Activated B cell treated with CpG ODN at 0.5 μM for 24 hours (primary cell): ENCODE measurements at places on chromosomes 7 and 10.

- DNase-seq = no peak
Measured at GRCh38 chr10:43064331-43065075, 12.4 kb upstream of the RET start.

DNA sequence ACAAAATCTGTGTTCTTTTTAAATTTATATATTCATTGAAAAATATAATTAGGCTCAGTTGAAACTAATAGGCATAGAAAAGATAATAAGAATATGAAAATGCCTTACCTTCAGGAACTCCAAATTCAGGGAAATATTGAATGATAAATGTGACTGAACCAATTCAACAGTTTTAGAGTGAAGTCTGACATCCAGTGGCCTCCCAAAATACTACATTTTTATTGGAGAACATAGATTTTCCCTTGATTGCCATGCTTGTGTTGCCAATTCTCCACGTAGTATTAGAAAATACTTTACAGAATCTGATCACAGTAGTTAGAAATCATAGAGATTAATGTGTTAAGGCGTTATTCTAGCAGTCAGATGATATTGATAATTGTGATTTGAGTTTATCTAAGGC is 1246.7 kb downstream of the GATA3 start:
- DNase-seq = no peak

DNA sequence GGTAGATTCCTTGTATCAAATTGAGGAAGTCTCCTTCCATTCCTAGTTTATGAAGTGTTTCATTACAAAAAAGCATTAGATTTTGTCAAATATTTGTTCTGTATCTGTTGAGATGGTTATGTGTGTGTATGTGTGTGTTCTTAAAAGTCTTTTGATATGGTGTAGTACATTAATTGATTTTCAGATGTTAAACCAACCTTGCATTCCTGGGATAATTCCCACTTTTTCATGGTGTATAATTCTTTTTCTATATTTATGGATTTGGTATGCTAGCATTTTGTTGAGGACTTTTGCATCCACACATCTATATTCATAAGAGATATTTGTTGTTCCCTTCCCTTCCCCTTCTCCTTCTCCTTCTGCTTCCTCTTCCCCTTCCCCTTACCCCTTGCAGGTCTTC is 8.9 kb upstream of the GIMAP8 start:
- DNase-seq = no peak

- DNase-seq = no peak
Measured at GRCh38 chr10:71725998-71726579, 6.5 kb upstream of the C10orf105 start.

DNA sequence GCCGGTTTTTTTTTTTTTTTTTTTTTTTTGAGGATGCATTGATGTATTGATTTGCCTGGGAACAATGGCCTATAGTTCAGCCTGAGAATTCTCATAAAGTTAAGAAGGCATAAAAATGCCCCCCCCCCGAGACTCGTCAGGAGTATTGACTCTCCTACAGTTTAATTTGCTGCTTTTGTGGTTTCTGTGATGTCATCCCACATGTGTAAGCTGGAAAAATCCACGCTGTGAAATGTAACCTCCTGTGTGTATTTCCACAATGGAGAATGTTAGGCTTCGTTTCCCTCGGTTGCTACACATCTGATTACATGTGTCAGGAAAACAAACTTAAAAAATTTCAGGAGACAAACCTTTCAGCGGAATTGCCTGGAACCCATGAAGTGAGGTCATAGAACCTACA is 117.9 kb downstream of the FANK1 start:
- no peak for DNase-seq

DNA sequence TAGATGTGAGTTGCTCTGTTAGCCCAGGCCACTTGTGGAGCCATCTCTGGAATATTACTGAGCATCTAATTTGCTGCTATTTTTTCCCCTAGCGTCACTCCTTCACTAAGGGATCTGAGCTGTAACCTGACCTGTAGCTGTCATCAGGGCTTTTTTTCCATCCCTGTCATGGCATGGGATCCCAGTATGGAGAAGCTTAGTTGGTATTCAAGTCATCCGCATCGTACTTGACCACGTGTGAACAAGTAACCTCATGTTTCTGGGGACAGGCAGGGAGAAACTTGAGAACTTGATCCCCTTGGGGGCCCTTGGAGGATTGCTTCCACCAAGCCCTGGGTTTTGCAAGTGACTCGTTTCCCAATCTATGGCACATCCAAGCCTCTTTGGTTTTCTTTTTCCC is 474.4 kb upstream of the GALNT17 start:
- DNase-seq = no peak

DNA sequence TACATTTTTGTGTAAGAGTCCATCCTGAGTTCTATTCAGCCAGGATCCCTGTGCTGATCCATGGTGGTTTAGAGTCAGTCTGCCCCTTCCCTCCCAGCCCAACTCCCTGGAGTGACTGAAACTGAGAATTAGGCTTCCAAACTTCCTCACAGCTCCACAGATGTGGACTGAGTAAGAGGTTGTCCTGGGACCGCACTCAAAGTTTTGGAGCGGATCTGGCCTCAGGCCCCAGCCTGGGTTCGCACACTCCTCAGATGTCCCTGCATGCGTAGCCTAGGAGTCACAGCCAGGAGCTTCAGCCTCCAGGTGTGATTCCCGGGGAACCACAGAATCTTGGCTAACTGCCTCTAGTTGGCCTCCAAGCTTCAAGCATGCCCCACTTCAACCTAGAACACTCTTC is 218.1 kb downstream of the C7orf25 start:
- no peak for DNase-seq

DNA sequence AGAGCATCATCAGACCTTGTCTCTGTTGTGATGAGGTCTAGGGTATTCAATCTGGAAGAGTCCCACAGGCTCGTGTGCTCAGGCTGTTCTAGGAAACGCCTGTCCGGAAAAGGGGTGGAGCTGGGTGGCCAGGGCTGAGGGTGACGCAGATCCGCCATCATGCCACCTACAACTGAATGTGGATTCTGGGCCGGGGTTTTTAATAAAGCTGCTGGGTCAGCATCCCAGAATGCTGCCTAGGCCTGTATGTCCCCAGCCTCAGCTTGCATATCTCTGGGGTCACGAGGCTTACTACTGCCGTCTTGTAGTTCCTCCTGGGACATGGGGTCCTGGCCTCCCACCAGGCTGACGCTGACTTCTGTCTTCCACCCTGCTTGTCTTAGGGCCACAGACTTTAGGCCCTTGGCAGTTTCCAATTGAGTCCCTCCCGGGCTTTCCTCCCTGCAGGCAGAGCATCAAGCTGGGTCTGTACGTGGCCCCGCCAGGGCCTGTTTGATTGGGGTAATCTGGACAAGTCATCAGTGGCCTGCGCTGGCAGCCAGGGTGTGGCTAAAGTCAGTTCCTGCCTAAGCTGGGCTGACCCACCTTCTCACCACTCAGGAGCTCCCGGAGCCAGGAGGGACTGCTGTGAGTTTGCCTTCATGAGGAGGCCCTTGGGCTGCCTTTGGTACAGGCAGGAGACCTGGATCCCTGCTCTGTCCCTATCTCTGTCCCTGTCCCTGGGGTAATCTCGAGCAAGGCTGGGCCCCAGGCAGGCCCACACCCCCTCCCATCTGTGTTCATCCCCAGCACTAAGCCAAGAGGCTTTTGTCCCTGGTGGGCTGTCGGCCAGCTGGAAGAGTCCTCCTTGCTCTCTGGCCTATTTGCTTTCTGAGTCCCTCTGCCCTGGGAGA is 79.9 kb downstream of the ZMIZ1 start:
- no peak for DNase-seq

- no peak for DNase-seq
Measured at GRCh38 chr7:106681815-106682495, 21.0 kb upstream of the CCDC71L start.

GRCh38 chr7:553636-554111 is 34.0 kb upstream of the PDGFA start:
- DNase-seq = no peak

- DNase-seq = no peak
Measured at GRCh38 chr10:117492504-117492903, 50.0 kb upstream of the EMX2 start.

DNA sequence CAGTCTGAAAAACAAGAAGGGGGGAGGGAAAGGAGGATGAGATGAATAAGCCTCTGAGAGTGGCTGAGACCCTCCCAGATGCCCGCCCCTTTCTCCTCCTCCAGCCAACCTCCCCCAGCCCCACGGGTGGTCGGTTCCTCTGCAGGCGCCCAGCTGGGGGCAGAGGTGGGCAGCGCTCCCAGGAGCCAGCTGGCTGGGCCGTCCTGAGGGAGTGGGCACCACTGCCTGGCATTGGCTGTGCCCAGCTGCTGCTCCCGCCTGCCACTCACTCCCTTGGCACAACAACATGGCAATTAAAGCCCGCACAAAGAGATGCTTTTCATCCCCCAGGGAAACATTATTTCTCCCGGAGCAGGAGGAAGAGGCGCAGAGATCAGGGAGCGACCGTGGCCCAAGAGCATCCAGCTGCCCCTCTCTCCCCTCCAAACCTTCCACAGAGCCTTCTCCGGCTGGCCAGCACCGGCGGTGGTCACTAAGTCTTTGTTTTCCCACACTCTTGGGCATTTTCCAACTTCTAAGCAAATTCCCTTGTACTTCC is 107.2 kb downstream of the SPDYE5 start:
- no peak for DNase-seq

GRCh38 chr7:988426-988911 is 5.5 kb downstream of the CYP2W1 start:
- DNase-seq = no peak

DNA sequence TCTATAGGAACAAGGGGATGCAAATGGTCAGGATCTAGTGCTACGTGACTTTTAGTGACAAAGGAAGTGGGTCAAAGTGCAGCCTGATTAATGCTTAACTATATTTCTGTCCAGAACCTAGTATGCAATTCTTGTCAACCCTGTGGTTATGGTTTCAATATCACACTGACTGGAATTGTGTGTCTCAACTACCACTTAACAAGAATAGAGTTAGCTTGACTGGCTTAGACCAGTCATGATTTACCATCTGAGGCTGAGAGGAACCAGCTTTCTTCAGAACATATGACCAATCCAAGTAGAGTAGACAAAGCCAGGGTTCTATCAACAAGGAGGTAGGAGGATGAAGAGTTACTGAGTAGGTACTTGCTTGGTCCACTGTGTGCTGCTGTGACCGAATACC is 54.4 kb downstream of the MYPN start:
- no peak for DNase-seq

- no peak for DNase-seq
Measured at GRCh38 chr10:11887381-11888227, 64.4 kb downstream of the PROSER2 start.

DNA sequence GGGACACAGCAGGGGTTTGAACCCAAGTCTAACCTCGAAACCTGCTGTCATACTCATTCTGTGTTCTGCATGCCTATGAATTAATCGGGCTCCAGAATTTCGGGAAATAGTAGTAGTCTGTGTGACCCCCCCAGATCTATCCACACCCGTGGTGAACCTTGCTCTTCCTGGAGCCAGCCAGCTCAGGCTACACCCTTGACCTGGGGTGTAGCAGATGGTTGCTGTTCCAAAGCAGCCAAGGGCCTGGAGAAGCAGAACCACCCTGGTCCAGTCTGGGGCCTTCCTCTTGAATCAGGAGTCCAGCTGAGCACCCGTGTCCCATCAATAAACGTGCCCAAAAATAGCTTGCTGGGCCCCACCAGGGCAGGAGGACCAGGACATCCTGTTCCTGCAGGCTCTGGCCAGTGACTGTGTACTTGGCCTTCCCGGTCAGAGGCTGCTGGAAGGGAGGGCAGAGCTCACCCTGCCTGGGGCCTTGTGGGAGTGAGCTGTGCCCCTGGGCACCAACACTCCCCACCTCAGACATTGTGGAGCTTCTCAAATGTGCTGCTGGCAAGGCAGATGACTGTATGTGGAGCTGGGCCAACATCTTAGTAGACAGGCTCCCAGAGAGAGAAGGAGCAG is 101.2 kb upstream of the ZNF716 start:
- no peak for DNase-seq

DNA sequence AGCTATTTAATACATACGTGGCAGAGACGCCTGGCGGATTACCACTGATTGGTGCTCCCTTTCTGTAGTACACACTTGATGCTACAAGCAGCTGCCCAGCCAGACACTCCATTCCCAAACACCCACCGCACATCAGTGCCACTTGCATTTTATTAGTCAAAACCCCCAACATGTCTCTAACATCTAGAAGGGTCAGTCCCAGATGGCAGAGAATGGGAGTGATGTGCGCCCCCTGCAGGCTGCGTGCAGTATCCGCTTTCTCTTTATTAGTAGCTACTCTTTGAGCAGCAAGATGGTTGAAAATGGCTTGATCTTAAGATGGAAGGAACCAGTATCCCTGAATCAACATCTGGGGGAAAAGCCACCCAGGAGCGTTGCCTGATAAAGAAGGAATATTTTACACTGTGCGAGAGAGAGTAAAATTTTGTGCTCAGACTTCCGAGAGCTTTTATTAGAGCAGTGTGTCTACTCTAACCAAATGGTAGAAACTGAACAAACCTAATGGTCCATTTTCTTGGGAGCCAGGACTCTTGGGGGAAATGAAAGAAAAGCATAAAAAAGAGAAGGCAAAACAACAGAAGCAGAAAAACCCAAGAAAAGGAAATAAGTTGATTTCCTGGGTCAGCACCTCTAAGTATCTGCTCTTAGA is 78.3 kb downstream of the ST8SIA6 start:
- DNase-seq = no peak

DNA sequence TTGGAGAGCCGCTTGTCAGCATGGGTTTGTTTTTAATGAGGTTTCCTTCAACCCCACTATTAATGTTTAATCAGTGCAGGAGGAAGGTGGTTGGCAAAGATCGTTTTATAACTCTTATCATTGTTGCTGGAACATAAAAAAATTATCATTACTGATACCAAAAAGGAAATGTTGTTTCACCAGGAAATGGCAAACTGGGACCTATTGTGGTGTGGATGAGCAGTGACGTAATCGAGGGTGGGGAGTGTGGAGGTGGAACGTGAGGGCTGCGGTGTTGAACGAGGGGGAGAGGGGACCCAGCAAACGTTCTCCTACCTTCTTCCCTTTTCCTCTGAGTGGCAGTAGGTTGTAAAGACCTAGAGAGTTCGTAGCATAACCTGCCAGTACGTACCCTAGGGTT is 71.9 kb upstream of the TOMM7 start:
- no peak for DNase-seq

- DNase-seq = no peak
Measured at GRCh38 chr7:17121671-17122070, 176.8 kb upstream of the AHR start.

DNA sequence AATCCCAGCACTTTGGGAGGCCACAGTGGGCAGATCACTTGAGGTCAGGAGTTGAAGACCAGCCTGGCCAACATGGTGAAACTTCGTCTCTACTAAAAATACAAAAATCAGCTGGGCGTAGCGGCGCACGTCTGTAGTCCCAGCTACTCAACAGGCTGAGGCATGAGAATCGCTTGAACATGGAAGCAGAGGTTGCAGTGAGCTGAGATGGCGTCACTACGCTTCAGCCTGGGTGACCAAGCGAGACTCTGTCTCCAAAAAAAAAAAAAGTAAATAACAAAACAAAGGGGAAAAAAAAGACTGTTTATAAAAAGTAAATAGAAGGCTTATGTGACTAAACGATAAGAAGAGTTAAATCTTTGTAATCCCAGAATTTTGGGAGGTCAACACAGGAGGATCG is 15.0 kb upstream of the DNMBP start:
- DNase-seq = no peak

- DNase-seq = no peak
Measured at GRCh38 chr7:30887464-30887872, 24.2 kb upstream of the AQP1 start.

- DNase-seq = no peak
Measured at GRCh38 chr10:3496138-3496537, 288.9 kb downstream of the KLF6 start.

GRCh38 chr7:12777257-12777656 is 89.8 kb downstream of the ARL4A start:
- no peak for DNase-seq

GRCh38 chr7:26034391-26034790 is 117.6 kb upstream of the NFE2L3 start:
- no peak for DNase-seq
